ENCODE measurements at places on chromosomes 7 and 10.
A peak's percentile ranks its signal among the peaks of the same experiment; 100 is the strongest.

DNA sequence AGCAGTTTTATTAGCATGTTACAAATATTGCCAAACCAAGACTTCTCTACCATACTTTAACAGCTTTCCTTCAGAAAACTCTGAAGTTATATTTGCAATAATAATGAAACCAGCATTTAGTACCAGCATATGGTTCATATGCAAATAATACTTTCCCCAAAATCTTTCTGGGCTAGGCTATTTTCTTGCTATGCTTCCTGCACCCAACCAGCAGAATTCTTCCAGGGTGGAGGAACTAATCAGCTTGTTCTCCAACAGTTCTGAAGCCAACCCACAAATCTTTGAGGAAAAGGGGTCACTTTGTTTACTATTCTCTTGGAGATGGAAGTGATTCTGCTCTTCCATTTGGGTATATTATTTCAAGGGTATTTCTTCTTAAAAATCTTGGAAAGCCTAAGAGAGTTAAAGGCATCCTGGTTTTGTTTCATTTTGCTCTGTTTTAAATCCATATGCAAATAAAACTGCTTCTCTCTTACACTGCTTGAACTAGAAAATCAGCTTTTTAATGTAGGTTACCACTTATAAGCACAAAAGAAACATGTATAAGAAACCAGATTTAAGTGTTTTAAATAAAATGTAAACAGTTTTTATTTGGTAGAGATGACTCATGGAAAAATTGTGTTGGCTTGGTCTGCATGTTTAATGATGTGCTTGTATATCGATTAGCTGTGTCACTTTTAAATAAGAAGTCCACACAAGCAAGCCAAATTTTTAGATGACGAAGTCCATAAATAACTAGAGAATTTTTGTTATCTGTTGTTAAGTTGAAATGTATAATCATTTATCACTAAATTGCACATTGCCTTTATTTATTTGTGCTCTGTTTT, 103.7 kb downstream of the HECTD2 start:
- DNase-seq: no peak

GRCh38 chr7:99392046-99392445, 16.4 kb downstream of the PDAP1 start:
- DNase-seq: no peak

GRCh38 chr10:107481224-107481623, 316.7 kb upstream of the SORCS1 start:
- DNase-seq: no peak

DNA sequence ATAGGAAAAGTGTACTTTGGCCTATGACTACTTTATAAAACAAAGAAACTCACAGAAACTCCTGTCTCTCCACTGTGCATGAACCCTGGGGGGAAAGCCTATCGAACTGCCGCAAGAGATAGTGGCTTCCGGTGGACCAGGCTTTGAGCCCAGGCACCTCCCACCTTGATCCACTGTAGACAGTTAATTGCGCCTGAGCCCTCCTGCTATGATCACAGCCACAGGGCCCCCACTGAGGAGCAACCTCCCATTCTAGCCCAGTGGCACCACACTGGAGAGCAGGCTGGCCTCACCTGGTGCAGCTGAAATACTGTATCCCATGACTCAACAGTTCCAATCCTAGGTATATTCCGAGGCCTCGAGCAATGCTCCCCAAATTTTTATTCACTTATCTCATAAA, 98.8 kb downstream of the COBL start:
- no peak for DNase-seq

DNA sequence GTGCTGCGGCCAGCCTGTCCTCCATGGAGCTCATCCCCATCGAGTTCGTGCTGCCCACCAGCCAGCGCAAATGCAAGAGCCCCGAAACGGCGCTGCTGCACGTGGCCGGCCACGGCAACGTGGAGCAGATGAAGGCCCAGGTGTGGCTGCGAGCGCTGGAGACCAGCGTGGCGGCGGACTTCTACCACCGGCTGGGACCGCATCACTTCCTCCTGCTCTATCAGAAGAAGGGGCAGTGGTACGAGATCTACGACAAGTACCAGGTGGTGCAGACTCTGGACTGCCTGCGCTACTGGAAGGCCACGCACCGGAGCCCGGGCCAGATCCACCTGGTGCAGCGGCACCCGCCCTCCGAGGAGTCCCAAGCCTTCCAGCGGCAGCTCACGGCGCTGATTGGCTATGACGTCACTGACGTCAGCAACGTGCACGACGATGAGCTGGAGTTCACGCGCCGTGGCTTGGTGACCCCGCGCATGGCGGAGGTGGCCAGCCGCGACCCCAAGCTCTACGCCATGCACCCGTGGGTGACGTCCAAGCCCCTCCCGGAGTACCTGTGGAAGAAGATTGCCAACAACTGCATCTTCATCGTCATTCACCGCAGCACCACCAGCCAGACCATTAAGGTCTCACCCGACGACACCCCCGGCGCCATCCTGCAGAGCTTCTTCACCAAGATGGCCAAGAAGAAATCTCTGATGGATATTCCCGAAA, 2.7 kb downstream of the PIK3CG start:
- no peak for DNase-seq

- no peak for DNase-seq
Observed at GRCh38 chr7:88002617-88003016, 68.6 kb downstream of the ADAM22 start.

DNA sequence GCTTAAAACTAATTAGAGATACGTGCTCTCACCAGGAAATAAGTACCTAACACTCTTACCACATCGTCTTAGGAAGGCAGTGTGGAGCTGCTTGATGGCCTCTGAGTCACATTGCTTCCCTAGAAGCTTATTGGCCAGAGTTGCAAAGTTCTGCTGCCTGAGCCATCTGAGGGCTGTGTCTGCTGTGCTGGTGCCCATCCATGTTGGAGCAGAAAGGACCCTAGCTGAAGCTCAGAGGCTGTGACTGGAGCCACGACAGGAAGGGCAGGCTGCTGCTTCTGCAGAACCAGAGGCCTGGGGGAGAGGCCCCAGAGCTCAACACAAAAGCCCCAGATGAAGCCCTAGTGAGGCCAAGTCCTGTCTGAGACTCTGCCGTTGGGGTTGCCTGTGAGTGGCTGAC, 64.8 kb upstream of the IGFBP3 start:
- DNase-seq: peak; percentile 19

GRCh38 chr10:126904818-126905701, at the start of gene DOCK1:
DOCK1 (plus strand) TSS chr10:126905428; CDS start chr10:126905518, 90 bp downstream.
- DNase-seq: no peak

GRCh38 chr7:46600340-46600739, 679.3 kb upstream of the IGFBP3 start:
- no peak for DNase-seq

DNA sequence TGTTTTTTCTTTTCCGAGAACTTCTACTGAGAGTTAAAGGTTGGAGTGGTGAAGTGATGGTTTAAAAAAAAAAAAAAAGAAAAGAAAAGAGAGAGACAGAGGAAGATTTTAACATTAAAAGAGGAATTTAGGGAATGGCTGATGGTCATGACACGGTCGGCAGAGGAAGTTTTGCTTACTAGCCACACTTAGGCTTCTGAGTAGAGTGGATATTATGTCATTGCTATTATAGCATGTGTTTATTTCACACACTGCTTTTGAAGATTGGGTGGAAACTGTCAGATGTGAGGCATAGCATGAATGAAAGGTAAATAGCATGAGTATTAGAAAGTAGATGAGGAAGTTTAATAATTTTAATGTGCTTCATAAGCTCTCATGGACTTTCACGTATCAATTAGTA, 2.5 kb downstream of the KAT6B start:
- no peak for DNase-seq

- no peak for DNase-seq
Observed at GRCh38 chr10:102970562-102971340, 52.7 kb downstream of the CNNM2 start.

- DNase-seq: no peak
Observed at GRCh38 chr10:90394311-90394710, 463.5 kb downstream of the HTR7 start.

GRCh38 chr10:62437696-62438095, 63.5 kb downstream of the ZNF365 start:
- peak; percentile 76 for DNase-seq

DNA sequence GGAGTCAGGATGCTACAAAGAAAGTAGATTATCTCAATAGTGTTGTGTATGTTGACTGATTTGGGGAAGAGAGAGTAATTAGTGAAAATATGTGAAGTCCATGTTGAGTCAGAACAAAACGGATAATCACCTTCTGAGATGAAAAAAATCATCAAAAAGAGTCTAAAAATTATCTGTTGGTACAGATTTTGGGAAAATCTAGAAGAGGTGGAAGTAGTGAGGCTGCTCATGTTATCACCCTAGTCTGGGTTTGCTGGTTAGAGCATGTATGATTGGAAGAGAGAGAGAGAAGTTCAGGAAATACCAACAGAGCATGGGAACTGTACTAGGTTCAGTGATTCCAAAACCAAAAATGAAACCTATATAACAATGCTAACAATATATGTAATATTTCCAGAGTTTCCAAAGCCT, 12.3 kb downstream of the RPA3 start:
- no peak for DNase-seq

DNA sequence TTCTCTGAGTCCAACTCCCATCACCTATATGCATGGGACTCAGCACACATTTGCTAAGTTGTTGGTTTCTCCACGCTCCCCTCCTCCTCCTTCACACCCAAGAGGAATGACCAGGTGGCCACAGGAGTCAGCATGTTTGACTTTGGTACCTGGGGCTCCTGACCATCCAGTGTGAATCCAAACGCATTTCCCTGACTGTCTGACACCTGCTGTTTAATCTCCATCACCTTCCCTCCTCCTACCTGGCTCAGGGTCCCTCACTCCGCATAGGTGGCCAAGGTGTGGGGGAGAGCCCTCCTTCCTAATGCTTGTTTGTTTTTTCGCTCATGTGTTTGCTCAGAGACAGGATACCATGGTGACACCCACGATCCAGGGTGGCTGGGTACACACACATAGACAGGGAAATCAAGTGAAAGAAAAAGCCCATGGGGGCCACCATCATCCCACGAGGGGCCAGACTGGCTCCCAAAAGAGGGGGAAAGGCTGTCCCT, 194.9 kb downstream of the KCNMA1 start:
- no peak for DNase-seq

GRCh38 chr10:119026301-119027110, 3.0 kb upstream of the NANOS1 start:
- DNase-seq: no peak

DNA sequence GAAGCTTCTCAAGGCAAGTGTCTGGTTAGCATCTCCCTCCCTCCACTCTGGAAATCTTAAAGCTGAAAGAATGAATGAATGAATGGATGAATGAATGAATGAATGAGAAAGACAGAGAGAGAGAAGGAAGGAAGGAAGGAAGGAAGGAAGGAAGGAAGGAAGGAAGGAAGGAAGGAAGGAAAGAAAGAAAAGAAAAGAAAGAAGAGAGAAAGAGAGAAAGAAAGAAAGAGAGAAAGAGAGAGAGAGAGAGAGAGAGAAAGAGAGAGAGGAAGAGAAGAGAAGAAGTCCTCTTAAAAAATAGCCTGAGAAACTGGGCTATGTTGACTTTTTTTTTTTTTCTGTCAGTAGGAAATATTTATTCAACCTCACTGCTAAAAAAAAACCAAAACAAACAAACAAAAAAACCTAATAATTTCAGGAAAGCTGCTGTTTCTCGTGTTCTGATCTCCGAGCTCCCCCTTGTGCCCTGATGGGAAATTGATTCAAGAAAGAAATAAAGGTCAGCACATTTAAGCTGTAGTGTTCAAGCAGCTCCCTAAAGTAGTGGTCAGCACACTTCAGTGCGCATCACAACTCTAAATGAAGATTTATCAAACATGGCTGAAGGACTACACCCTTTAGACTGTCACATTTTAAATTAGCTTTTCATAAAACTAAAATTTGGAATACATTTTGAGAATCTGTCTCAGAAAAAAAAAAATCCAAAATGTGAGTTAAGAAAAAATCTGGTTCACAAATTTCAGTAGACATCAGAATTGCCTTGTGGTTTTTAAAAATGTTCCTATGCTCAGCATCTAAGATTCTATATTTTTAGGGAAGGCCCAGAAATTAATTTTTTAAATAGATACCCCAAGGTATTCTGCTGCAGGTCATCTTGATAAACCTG, 154.3 kb downstream of the ELAPOR2 start:
- peak; percentile 44 for DNase-seq

- DNase-seq: peak; percentile 38
Observed at GRCh38 chr7:4745971-4746919, 29.2 kb upstream of the AP5Z1 start.

- no peak for DNase-seq
Observed at GRCh38 chr7:133265821-133266220, 12.9 kb downstream of the EXOC4 start.

- DNase-seq: no peak
Observed at GRCh38 chr7:30933124-30933974, 21.7 kb downstream of the AQP1 start.

- no peak for DNase-seq
Observed at GRCh38 chr10:119420950-119421875, 121.3 kb downstream of the RGS10 start.

GRCh38 chr10:89207801-89208551, 859 bp upstream of the CH25H start:
- peak; percentile 43 for DNase-seq

GRCh38 chr10:46052791-46053375, 6.8 kb upstream of the MSMB start:
- DNase-seq: no peak

DNA sequence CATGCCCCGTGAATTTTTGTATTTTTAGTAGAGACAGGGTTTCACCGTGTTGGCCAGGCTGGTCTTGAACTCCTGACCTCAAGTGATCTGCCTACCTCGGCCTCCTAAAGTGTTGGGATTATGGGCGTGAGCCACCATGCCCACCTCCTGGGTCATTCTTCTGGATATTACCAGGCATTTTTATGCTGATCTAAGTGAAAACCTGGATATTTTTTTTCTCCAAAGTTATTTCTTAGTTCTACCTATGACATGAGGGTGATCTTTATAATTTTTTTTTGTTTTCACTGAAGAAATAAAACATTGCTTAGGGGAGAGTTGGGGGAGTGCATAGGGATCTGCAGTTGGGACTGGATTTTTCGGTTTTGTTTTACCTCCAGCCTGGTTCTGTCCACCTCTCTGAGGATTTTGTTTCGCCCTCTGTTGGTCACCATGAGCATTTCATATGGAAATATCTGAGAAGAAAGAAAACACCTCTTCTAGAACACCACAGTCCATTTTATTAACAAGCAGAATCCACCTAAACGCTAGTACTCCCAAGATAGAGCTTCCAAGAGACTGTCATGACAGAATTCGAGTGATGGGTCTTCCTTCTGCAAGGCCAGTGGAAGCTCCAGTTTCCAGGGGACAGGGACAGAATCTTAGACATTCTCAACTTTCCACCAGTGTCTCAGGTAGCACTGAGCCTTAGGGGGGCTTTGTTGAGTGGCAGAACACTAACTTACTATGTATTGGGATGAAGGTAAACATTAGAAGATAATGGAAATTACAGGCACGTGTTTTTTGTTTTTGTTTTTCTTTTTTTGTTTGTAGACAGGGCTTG, 33.4 kb upstream of the AFAP1L2 start:
- peak; percentile 12 for DNase-seq

- peak; percentile 81 for DNase-seq
Observed at GRCh38 chr7:140674899-140675701, 2.4 kb downstream of the ADCK2 start.

Measured in NB4 (cell line).